ENCODE measurements at places on chromosomes 4 and X.

GRCh38 chr4:17195461-17196275 is 297.2 kb upstream of the LDB2 start:
- DNase-seq = no peak

DNA sequence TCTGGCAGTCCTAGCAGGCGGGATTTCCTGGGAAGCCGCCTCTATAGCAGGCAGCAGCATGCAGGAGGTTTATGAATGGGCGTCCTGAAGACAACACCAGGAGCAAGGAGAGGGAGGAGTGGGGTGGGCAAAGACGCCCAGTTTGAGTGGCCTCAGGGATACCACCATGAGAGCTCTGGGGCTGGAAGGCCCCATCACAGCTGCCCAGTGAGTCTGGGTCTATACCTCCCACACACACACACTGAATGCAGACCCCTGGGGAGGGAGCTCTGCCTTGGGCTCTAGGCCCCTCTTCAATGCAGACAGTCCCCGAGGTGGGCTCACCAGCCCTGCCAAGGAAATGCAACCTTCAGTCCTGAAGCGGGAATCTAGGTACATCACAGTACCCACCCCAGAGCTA is 98.6 kb downstream of the AFAP1 start:
- no peak for DNase-seq

DNA sequence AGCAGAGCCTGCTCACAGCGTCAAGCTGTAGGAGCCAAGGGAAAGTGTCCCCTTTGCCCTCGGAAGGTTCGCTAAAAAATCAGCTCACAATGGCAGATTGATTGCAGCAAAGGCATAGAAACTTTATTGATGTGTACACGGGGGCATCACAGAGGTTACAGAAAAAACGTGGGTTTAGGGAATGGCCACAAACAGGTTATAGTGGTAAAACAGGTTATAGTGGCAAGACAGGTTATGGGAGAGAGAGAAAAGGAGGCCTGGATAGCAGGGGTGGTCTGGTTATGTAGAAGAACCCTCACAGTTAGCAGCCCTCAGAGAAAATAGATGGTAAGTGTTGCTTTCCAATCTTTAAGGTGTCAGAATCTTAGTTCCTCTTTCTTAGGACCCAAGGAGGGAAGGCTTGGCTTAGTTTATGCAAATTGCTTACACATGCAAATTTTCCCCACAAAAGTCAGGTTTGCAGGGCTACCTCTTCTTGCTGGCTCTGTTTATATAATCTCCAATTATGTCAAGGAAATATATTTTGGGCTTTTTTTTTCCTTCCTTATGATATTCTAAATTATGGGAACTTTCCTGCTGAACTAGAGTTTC is 113.7 kb downstream of the BMP15 start:
- DNase-seq = no peak

DNA sequence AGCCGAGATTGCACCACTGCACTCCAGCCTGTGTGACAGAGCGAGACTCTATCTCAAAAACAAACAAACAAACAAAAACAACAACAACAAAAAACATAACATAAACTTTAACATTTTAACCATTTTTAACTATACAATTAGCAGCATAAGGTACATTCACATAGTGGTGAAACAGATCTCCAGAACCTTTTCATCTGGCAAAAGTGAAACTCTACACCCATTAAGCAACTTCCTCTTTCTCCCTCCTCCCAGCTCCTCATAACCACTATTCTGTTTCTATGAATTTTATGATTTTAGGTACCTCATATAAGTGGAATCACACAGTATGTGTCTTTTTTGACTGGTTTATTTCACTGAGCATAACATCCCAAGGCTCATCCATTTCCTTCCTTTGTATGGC is 103.6 kb downstream of the FAM13A start:
- DNase-seq = no peak

DNA sequence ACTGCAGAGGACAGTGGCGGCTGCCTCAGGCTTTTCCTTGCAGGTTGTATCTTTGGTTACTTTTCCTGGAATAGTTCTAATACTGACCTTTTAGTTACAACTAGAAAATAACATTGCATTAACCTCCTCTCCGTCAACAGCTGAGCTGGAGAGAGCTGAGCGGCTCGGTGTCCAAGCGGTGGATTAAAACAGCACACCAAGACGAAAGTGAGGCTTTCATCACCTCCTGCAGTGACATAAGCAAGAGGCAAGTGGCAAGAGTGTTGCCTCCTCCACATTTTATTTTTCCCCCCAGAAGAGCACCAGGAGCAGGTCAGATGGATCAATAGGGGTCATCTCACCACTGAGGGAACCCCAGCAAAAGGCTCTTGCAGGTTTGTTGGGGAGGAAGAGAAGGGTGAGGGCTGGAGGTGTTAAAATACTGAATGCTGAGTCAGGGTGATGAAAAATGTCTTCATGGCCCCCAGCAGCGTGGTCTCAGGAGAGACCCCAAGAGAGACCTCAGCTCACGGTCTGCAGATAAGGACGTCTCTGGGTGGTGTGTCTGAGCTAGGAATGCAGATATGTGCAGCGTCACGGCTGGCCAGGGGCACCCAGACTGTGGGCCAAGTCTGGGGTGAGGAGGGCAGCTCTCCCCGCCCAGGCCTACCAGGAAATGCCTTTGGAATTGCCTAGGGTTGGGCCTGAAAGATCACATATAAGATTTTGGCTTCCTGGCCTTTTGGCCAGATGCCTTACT is 50.3 kb downstream of the CASP3 start:
- no peak for DNase-seq

GRCh38 chrX:99117011-99117410 is 1293.1 kb downstream of the PCDH19 start:
- no peak for DNase-seq

DNA sequence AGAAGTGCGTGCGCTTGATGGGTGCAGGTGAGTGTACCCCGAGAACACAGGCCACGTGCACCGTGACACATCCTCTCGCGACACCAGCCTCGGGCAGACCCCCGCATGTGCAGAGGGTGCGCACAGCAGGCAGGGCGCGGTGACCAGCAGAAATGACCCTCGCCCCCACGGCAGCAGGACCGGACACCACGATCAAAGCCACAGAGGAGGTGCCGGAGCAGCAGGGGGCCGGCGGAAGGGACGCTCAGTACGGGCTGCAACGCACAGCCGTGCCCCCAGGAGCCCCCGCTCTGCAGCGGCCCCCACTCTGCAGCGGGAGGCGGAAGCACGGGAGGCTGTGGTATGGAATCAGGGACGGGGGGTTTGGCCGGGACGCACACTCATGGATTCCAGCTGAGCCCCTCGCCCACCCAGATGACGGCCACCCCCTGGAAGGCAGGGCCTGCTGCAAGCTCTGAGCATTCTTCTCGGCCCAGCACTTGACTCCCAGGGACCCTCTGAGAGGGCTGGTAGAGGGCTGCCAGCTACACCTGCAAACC is 17.1 kb downstream of the PPP2R3B start:
- no peak for DNase-seq

GRCh38 chr4:172168888-172169287 is 355.7 kb downstream of the GALNTL6 start:
- no peak for DNase-seq

- DNase-seq = no peak
These were observed 36.7 kb upstream of the TLR3 start for GRCh38 chr4:186032259-186032658.

GRCh38 chr4:115275615-115276014 is 162.2 kb upstream of the NDST4 start:
- DNase-seq = no peak

- DNase-seq = no peak
These were observed 66.4 kb downstream of the TMEM154 start for GRCh38 chr4:152613351-152613750.

DNA sequence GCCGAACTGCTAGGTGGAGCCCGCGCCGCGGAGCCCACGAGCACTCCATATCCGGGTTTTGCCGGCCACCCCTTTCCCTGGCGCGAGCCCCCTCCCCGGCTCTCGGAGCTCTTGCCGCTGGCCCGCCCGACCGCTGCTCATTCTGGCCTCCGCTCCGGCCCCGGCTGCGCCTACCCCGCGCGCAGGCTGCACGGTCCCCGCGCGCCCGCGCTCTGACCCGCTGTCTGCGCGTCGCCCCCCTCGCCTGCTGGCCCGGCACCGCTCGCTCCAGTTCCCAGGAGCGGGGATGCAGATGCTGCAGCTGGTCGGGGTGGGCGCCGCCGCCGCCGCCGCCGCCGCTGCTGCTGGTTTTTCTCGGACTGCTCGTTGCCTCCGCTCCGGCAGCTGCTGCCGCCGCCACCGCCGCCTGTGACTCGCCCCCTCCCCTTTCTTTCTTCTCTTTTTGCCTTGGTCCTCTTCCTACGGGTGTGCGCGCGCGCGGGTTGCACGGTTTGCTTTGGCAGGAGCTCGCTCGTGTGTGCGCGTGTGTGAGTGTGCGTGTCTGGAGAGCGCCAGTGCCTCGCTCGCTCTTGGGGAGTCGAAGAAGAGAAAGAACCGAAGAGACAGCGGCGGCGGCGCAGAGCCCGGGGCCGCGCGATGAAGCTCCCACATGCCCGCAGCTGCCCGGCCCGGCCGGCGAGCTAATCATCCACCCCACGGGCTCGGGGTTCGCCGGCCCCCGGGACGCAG is at the start of gene ADGRL3:
Gene ADGRL3 (plus strand): TSS at position 140 of the 729 bp plus-strand sequence.
- DNase-seq = no peak

- no peak for DNase-seq
These were observed 21.0 kb downstream of the COL4A6 start for GRCh38 chrX:108417257-108417656.

DNA sequence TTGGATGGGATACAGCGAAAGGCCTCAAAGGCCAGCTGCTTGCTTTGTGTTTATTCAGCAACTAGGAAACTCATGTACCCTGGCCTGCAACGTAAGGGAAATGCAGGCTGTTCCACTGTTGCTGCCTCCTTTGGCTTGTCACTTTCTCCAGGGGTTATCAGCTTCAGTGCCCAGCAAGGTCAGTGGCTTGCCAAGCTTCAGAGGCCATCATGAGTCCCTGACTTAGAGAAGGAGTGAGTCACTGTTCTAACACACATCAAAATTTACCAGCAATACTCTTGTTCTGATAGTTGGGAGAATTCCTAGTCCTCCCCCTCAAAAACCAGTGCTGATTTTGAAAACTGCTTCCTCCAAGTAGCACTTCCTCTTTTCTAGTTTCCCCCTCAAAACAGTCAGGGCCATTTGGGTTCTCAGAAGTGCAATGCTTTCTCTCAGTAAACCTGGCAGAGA is 250.8 kb downstream of the ARHGAP24 start:
- DNase-seq = no peak

- no peak for DNase-seq
These were observed 804.5 kb upstream of the POU3F4 start for GRCh38 chrX:82703551-82703950.

DNA sequence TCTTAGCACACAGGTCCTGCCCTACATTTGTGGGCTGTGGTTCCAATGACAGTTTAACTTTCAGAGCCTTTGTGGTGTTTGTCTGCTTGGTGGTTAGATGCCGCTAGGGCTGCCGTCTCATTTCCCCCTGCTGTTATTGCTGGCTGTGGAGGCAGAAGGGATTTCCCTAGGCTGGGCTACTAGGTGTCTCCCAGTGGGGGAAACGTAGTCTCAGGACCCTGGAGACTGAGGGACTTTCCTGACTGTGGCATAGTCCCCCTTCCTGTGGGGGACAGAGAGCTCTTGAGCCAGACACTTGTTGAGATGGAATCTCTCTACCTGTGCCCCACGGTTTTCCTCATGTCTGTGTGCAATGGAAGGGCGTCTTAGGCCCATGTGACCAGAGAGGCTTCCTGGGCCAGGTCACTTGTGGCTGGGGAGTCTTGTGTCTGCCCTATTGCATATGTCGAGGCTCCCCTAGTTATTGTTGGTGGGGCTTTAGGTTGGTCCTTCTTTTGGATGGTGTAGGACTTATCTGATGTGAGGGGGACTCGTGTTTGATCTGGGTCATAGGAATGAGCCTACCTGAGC is 68.2 kb downstream of the ARHGAP10 start:
- DNase-seq = no peak

Measured in stimulated activated naive CD4-positive, alpha-beta T cell (primary cell).